Fibroblast of lung (primary cell): ENCODE measurements at places on chromosomes 13 and 19.
A peak's percentile ranks its signal among the peaks of the same experiment; 100 is the strongest.

- no peak overlapping the region for H3K4me3 ChIP-seq
- no peak overlapping the region for H3K27ac ChIP-seq
- no peaks in the 10 kb centered on the region for H3K4me1 ChIP-seq
- peak; percentile 56 for DNase-seq
These were observed 1872.9 kb upstream of the PCDH20 start for GRCh38 chr13:63288576-63288975.

DNA sequence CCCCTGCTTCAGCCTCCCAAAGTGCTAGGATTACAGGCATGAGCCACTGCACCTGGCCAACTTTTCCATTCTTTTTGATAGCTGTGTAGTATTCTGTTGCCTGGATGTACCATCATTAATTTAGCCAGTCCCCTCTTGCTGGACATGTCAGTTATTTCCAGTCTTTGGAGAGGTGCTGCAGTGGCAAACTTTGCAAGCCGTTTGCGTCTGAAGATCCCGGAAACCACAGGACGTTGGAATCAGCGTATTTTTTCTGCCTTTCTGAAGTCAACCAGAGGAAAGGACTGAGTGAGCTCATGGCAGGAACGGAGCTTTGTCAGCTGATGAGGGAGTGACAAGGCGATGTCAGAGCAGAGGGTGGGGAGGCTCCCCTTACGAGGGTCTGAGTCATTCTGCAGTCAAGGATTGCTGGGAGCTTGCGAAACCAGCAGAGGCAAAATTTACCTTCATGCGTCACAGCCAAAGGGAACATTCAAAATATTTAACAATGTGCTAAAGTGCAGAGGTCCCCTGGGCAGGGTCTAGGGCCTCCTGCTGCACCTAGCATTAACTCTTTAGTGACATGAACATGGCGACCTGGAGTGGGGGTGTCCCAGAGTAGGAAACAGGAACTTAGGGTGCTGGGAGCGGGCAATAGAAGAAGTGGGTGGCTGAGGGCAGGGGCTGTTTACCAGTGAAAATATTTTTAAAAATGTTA lies 5.6 kb downstream of the C5AR1 start:
- peak overlapping the region; percentile 57 for H3K27ac ChIP-seq
- no peaks in the 10 kb centered on the region for H3K36me3 ChIP-seq
- H3K27me3 ChIP-seq = no peaks in the 10 kb centered on the region
- H3K4me1 ChIP-seq = peaks cover 2% of the 10 kb centered on the region
- peak; percentile 86 for DNase-seq
- no peak overlapping the region for H3K4me3 ChIP-seq

DNA sequence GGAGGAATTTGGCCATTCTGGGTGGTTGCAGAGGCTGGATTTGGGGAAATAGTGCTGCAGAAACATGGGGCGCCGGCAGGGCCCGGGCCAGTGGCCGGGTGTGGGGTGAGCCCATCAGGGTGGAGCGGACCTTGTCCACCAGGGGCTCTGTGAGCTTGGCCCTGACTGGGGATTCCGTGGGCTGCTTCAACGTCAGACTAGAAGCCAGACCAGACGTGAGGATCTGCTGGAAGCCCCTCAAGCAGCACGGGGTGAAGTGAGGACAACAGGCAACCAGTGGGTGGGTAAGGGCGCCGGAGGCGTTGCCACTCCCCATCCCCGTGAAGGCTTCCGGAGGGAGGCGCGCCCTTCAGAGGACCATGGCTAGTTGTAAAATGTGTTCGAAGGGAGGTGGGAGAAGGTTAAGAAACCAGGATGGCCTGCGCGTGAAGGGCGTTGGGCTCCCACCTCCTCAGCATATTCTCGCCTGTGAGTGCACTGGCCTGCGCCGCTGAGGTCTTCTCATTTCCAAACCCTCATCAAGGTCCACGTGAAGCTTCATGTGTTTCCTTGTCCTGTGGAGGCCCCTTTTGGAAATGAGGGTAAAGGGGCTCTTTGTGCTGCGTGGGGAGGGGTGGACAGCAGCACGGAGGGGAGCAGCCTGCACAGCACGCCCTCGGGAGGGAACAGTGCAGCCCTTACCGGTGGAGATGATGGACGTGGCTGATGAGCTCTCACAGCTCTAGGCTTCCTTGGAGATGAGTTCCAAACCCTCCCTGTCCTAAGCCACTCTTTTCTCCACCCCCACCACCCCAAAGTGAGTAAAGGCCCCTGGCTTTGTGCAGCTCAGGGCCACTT lies 8.3 kb downstream of the TEX29 start:
- H3K27ac ChIP-seq = no peak overlapping the region
- peaks cover 3% of the 10 kb centered on the region for H3K4me1 ChIP-seq
- H3K27me3 ChIP-seq = peaks cover 3% of the 10 kb centered on the region
- no peak for DNase-seq

DNA sequence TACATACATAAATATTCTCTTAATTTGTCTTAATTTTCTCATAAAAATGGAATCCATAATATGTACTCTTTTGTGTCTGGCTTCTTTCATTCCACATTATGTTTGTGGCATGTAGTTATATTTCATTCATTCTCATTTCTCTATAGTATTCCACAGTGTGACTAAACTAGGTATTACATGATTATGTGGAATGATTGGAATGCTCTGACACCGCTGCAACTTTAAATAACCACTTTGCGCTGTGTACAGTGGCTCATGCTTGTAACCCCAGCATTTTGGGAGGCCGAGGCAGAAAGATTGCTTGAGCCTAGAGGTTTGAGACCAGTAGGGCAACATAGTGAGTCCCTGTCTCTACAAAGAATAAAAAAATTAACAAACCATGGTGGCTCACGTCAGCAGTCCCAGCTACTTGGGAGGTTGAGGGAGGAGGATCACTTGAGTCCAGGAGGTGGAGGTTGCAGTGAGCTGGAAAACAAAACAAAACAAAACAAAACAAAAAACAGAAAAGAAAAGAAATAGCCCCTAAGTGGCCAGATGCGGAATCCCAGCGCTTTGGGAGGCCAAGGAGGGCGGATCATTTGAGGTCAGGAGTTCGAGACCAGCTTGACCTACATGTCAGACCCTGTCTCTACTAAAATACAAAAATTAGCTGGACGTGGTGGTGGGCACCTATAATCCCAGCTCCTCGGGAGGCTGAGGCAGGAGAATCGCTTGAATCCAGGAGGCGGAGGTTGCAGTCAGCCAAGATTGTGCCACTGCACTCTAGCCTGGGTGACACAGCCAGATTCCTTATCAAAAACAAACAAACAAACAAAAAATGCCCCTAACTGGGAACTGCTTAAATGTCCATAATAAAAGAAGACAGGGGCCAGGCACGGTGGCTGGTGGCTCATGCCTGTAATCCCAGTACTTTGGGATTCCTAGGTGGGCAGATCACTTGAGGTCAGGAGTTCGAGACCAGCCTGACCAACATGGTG lies 8.0 kb upstream of the SAE1 start:
- H3K4me1 ChIP-seq = peaks cover 5% of the 10 kb centered on the region
- peak; percentile 87 for DNase-seq
- H3K27me3 ChIP-seq = no peaks in the 10 kb centered on the region
- no peak overlapping the region for H3K27ac ChIP-seq
- no peaks in the 10 kb centered on the region for H3K36me3 ChIP-seq

DNA sequence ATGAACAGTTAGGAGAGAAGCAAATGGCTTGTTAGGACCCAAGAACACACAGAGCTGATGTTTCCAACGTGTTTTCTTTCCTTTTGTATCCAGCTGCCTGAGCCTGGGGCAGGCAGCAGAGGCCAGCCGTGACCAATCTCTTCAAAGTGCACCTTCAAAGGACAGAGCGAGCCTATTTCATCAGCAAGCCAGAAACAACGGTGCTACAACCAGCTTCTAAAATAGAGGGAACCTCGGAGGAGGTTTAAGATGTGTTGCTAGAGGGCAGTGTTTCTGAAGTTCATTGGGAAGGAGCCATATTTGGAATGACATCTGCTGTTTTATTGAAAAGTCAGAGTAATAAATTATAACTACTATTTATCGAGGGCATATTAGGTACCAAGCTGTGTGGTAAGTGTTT lies 56.2 kb upstream of the RFC3 start:
- DNase-seq = peak; percentile 27
- no peaks in the 10 kb centered on the region for H3K27me3 ChIP-seq
- no peak overlapping the region for H3K4me3 ChIP-seq
- no peaks in the 10 kb centered on the region for H3K36me3 ChIP-seq

GRCh38 chr19:8251025-8251472 lies 41.9 kb downstream of the CERS4 start:
- no peaks in the 10 kb centered on the region for H3K27me3 ChIP-seq
- DNase-seq = peak; percentile 55
- no peak overlapping the region for H3K27ac ChIP-seq

GRCh38 chr19:7515645-7516151 lies at the start of gene ZNF358:
TSS of gene ZNF358 (plus strand) at chr19:7516103. CDS start at chr19:7519243, 3,140 bp downstream.
- peak; percentile 71 for DNase-seq
- H3K27ac ChIP-seq = peak within 1 kb of the TSS; percentile 70
- peaks cover 6% of the 10 kb centered on the region for H3K4me1 ChIP-seq
- H3K27me3 ChIP-seq = no peaks in the 10 kb centered on the region
- H3K36me3 ChIP-seq = peaks cover 4% of the 10 kb centered on the region

DNA sequence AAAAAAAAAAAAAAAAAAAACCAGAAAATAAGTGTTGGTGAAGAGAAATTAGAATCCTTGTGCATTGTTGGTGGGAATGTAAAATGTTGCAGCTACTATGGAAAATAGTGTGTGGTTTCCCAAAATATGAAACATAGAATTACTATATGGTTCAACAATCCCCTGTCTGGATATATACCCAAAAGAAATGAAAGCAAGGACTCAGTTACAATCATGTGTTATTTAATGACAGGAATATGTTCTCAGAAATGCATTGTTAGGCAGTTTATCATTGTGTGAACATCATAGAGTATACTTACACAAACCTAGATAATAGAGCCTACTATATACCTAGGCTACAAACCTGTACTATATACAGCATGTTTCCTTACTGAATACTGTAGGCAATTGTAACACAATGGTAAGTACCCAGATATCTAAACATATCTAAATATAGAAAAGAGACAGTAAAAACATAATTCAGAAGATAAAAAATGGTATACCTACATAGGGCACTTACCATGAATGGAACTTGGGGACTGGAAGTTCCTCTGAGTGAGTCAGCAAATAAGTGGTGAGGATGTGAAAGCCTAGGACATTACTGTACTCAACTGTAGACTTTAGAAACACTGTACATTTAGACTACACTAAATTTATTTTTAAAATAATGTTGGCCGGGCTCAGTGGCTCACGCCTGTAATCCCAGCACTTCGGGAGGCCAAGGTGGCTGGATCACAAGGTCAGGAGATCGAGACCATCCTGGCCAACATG lies 25.7 kb upstream of the SLC7A1 start:
- no peak for DNase-seq
- H3K4me3 ChIP-seq = no peak overlapping the region
- H3K36me3 ChIP-seq = no peaks in the 10 kb centered on the region
- no peak overlapping the region for H3K27ac ChIP-seq

- no peaks in the 10 kb centered on the region for H3K36me3 ChIP-seq
- no peak overlapping the region for H3K27ac ChIP-seq
- no peak overlapping the region for H3K4me3 ChIP-seq
- H3K4me1 ChIP-seq = no peaks in the 10 kb centered on the region
- no peaks in the 10 kb centered on the region for H3K27me3 ChIP-seq
These were observed 389.9 kb upstream of the PCDH9 start for GRCh38 chr13:67619995-67620380.

GRCh38 chr19:32998722-32999121 lies 26.7 kb downstream of the FAAP24 start:
- H3K27me3 ChIP-seq = no peaks in the 10 kb centered on the region
- H3K27ac ChIP-seq = no peak overlapping the region
- H3K4me1 ChIP-seq = no peaks in the 10 kb centered on the region
- no peak for DNase-seq
- no peaks in the 10 kb centered on the region for H3K36me3 ChIP-seq

- no peak for DNase-seq
- no peak overlapping the region for H3K27ac ChIP-seq
- H3K27me3 ChIP-seq = no peaks in the 10 kb centered on the region
These were observed 144.6 kb upstream of the SPACA7 start for GRCh38 chr13:112231451-112232083.

DNA sequence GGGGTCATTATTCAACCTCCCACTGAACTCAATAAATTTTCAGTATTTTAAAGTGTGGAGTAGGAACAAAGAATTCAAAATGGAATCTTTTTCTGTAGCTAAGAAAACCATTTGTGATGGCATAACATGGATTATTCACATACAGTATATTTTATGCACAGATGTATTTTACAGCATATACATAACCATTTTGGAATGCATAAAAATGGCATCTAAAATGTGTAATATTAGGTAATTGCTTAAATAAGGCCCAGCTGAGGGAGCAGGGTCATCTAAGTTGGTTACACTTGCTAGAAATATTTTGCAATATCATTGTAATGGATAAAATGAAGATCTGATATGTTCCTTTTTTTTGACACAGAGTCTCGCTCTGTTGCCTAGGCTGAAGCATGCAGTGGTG lies 146.9 kb downstream of the LMO7 start:
- H3K27me3 ChIP-seq = no peaks in the 10 kb centered on the region
- H3K4me1 ChIP-seq = peaks cover 9% of the 10 kb centered on the region
- no peak overlapping the region for H3K4me3 ChIP-seq
- H3K27ac ChIP-seq = no peak overlapping the region
- no peak for DNase-seq

GRCh38 chr19:10001899-10002298 lies 8.4 kb downstream of the COL5A3 start:
- no peak for DNase-seq
- peaks cover 2% of the 10 kb centered on the region for H3K4me1 ChIP-seq
- H3K27ac ChIP-seq = no peak overlapping the region

- no peaks in the 10 kb centered on the region for H3K27me3 ChIP-seq
- no peak for DNase-seq
- no peak overlapping the region for H3K4me3 ChIP-seq
- no peaks in the 10 kb centered on the region for H3K4me1 ChIP-seq
- H3K36me3 ChIP-seq = no peaks in the 10 kb centered on the region
These were observed 1392.0 kb upstream of the ATXN8OS start for GRCh38 chr13:68715651-68716050.

DNA sequence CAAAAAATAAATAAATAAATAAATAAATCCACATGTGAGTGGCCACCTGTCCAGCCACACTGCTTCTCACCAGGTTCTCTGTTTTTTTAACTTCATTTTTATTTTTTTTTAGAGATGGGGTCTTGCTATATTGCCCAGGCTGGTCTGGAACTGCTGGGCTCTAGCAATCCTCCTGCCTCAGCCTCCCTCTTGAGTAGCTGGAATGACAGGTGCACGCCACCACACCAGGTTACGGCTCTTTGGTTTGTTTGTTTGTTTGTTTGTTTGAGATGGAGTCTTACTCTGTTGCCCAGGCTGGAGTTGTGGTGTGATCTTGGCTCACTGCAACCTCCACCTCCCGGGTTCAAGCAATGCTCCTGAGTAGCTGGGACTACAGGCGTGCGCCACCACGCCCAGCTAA lies 94.5 kb upstream of the CACNA1A start:
- no peaks in the 10 kb centered on the region for H3K36me3 ChIP-seq
- H3K4me3 ChIP-seq = no peak overlapping the region
- H3K27ac ChIP-seq = no peak overlapping the region
- no peaks in the 10 kb centered on the region for H3K27me3 ChIP-seq
- no peak for DNase-seq

GRCh38 chr13:50123002-50123401 lies 107.8 kb downstream of the KCNRG start:
- no peak overlapping the region for H3K27ac ChIP-seq
- peak overlapping the region; percentile 87 for H3K4me3 ChIP-seq
- H3K27me3 ChIP-seq = no peaks in the 10 kb centered on the region
- DNase-seq = no peak
